ENCODE measurements at places on chromosomes 3 and 15.

DNA sequence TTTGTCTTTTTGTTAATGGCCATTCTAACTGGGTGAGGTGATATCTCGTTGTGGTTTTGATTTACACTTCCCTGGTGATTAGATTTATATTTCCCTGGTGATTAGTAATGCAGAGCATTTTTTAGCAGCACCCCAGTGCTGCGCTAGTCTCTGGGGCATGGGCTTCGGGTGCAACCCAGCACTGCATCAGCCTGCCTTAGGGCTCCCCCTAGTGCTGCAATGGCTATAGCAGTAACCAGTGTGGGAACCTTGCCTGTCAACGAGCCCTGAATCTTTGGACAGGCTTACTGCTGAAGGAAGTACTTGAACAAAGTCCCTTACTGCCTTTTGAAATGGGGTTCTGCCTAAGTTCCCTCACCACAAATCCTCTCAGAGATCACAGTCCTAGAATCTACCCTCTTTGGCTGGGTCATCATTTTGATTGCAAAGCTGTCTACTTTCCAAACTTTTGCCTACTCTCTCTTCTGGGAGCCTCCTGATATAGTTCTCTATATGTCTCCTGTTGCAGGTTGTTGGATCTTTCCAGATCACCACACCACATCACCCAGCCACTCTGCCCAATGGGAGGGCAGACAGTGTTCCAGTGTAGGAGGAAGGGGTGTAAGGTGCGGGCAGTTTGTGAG, 79.2 kb upstream of the CCNL1 start:
- peak; percentile 69 for DNase-seq

GRCh38 chr3:58388550-58389091, 45.0 kb downstream of the PDHB start:
- DNase-seq, result no peak

DNA sequence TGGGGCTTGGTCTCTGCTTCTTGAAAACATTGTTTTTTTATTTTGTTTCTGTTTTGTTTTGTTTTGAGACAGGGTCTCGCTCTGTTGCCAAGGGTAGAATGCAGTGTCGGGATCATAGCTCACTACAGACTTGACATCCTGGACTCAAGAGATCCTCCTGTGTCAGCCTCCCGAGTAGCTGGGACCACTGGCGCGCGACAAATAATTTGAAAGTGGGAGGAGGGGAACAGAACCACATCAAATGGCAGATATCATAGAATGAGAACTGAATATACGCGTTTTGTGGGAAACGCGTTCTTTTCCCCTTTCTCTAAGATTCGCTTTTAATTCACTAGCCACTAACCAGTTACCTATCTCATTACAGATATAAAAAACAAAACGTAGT, 641 bp upstream of the VPS13C start:
- DNase-seq, result no peak

DNA sequence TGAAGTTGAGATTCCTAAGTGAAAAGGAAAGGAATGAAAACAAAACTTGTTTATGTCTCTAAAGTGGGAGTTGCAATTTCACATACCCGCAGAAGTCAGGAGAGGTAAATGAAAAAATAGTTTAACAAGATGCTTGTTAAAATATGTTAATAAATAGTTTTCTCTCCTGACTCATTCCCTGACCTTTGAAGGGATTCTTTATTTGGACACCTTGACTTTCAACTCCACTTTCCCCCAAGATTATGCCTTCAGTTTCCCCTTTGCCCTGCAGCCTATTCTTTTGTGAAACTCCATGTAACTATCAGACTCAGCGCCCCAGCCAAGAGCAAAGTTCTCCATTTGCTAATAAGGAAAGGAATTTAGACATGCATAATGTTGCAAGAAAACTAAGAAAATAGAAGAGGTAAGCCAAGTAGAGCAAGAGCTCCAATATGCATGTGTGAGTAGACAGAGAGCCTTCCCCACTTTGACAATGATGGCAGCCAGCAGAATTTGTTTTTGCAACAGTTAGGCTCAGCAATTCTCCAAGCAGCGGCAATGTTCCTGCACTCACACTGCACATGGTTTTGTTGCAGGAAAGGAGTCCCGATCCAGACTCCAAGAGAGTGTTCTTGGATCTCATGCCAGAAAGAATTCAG, 61.2 kb downstream of the CD200 start:
- DNase-seq, result no peak

GRCh38 chr15:41333026-41333562, 413 bp downstream of the NUSAP1 start:
- no peak for DNase-seq

DNA sequence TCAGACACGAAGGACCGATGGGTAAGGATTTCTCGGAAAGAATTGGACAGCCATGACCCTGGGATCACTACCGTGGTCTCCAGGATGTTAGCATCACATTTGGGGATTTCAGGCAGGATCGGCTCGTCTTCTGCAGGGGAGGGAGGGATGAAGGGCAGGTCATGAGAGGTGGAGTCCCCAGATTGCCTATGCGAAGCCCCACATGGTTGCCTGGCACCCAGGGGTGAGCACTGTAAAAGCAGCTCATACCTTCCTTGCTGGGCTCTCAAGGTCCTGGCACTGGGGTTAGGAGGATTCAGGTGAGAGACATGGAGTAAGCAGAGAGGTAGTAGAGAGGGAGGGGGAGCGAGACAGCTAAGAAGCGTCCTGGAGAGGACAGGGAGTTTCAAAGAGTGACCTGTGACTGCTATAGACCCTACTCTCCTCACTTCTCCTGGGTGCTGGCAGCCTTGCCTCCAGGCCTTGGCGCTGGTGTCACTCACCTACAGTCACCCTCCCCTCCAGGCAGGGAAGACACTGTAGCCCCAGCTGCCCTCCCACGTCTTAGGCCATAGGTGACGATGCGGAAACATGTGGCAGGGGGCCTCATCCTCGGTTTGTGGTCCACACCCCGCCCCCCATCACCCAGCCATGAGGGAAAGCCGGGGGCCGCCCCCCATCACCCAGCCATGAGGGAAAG, 15.0 kb upstream of the EHD4 start:
- no peak for DNase-seq

DNA sequence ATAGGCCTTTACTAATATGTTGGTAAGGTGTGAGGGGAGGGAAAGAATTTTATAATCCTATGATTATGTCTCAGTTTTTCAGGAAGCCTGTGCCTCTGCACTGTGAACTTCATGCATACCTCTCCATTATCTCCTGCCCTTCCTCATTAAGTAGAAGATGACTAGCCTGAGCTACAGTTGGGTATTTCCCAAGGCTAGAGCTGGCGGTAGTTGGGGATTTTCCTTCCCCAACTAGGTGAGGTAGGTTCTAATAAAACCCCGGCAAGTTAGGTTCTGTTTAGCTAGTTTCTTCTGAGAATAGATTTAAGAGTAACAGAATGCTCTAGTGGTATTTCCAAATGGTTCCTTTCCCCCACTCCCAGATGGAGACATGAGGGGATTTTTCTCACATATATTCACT, 414.5 kb downstream of the GRM7 start:
- no peak for DNase-seq

DNA sequence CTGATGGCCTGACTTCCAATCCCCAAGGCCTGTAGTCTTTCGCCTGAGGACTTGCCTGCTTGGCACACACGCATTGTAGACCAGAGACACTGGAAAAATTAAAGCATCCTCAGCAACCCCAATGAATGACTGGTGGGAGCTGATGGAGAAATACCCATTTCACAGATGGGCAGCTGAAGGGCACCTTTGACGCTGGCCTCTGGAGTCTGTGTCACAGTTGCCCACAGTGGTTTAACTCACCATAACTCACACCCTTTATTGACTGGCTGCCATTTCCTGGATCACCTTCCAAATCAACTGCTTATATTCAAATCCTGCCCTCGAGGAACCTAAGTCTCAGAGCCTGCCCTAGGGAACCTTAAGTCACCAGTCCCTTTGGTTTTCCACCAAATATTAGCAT, 183.1 kb downstream of the SHQ1 start:
- DNase-seq, result no peak

DNA sequence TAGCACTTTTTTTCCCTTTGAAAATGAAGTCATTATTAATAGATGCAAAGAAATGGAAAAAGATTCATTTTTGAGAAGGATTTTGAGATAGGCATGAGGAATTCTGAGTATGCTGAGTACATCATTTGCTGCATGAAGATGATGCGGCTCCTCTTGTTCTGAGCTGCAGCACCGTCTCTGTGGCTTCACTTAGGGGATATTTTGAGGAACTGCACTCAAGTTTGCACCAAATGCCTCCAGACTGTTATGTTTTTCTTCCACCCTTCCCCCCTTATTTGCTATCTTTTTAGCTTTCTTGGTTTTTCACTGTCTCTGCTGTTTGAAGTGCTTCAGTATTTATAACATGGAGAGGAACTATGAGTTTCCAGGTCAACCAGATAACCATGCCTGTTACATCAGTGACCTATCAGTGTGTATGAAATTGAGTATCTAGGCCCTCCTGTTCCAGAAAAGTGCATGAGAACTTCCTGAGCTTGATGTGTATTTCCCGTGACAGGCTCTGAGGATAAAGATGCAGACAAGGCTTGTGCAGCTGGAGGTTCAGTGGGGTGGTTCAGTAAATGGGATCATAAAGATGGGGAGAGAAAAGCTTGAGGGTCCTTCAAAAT, 128.7 kb downstream of the PDCD6IP start:
- no peak for DNase-seq
